ENCODE measurements at places on chromosomes 4 and X. TPM values are rescaled to one million over a fixed set of nuclear protein-coding genes. Genes with fewer than 3 reads are reported as not detected.

DNA sequence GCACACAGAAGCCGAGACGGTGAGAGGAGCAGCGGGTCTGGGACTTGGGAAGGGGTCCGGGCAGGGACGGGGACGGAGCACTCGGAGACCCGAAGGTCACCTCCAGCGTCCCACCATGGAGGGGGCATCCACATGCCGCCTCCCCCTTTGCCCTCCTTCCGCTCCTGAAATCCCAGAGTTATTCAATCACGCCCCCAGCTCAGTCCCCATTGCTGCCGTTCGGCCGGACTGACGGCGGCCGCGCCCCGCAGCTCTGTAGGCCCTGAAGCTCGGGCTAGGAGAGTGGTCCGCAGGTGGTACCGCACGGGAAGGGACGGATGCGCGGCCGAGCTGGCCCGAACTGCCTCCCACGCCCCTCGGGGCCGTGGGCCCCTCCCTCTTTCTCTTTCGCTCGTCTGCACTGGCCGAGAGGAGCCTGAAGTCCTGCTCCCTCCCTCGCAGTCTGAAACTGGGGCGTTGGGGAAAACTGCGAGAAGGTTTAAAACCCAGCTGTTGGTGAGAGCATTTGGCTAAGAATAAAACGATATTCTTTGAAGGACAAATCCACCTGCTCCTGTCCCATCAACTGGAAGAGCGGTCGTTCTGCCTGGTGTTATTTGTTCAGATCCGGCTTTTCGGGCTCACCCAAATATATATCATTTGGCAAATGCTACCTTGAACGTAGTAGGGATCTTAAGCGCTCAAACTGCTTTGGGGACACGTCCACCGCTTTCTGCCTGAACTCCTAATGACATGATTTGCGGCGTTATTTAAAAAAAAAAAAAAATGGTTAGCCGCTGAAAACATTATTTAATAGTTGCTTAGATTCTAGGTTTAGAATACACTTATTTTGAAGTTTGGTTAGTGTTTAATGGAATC lies 719 bp downstream of the USO1 start:
- DNase-seq: peak; percentile 23

DNA sequence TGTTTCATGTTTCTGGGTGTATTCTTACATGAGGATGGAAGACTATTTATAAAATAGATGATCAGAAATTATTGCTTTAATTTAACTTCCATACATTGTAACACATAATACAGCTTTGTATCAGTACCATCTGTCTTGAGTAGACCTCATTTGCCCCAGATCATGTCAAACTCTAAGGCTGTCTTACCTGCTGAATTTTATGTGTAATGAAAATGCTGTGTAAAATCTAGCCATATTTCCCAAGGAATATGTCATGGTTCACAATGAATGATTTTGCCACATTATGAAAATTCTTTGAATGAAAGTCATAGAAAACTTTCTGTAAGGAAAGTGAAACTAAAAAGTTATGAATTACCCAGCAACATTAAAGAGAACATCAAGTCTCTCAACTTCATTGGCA lies 7.4 kb downstream of the BDH2 start:
- DNase-seq: no peak

- DNase-seq: no peak
Measured at GRCh38 chr4:151822331-151822730, 61.5 kb upstream of the GATB start.

DNA sequence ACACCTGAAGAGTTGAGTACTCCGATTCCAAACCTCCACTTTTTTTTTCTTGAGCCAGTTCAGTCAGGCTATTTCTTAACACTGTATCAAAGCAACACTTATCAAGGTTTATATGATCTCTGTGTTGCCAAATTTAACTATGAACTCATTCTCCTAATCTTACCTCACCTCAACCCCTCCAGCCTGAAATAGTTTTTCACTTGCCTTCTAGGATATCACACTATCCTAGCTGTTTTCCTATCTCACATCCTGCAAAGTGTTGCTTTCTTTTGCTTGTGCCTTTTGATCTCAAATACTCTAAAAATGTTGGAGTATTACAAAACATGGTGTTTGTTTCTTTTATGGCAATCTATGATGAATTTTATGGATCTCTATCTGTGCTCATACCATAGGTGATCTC lies 415.0 kb downstream of the CFAP47 start:
- no peak for DNase-seq

- DNase-seq: no peak
Measured at GRCh38 chr4:105710678-105711077, 2.1 kb downstream of the GSTCD start.

GRCh38 chr4:95693594-95693993 lies 144.8 kb upstream of the UNC5C start:
- peak; percentile 15 for DNase-seq

GRCh38 chr4:71449878-71450277 lies 111.1 kb downstream of the SLC4A4 start:
- no peak for DNase-seq

DNA sequence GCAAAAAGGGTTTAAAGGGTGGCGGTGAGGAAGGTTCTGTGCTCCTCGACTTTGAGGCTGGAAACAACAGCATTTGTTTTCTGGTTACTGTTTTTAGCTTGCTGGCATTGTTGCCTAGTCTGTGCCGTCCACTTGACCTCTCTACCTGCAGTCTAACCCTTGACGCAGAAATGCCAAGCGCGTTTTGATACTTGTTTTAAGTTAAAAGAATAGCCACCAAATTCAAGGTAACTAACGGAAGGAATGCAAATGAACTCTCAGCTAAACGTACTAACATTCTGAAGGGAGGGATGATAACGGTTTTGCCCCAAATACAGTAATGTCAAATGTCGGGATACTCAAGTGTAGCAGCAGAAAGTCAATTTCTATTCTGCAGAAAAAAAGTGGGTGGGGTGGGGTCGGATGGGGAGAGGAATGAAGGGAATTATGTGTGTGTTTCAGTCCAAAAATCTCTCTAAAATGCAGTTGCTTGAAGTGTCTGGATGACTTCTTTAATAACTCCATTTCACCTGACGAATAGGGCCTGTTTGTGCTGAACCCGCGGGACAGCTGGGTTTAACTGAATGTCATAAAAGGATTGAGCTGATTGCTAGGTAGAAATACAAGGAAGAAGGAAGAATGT lies 3.4 kb upstream of the NKX6-1 start:
- DNase-seq: no peak

HTT gene
- 37.4 TPM for total RNA-seq

EGF gene
- total RNA-seq: 0.57 TPM

PABPC5 gene
- not detected for total RNA-seq

ITM2A gene
- not detected for total RNA-seq

CDS1 gene
- 14.6 TPM for total RNA-seq

COPS4 gene
- total RNA-seq: 28.6 TPM

NXF2B gene
- not detected for total RNA-seq

MAOB gene
- 28.2 TPM for total RNA-seq
